ENCODE measurements at places on chromosomes 4 and X.

GRCh38 chr4:138967313-138967712 lies 48.3 kb upstream of the NOCT start:
- DNase-seq: no peak

- no peak for DNase-seq
Measured at GRCh38 chr4:16908377-16909021, 10.1 kb upstream of the LDB2 start.

- no peak for DNase-seq
Measured at GRCh38 chr4:176896211-176896610, 103.5 kb upstream of the VEGFC start.

DNA sequence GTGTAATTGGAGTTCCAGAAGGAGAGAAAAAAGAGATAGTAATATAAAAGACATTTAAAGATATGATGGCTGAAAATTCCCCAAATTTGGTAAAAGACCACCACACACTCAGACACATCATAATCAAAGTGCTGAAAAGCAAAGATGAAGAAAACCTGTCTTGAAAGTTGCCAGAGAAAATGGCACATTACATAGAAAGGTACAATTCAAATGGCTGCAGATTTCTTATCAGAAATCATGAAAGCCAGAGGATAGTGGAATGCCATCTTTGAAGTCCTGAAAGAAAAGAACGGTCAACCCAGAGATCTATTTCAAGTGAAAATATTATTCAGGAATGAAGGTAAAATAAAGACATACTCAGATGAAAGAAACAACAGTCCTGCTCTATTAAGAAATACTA lies 29.3 kb upstream of the PAGE4 start:
- DNase-seq: no peak

DNA sequence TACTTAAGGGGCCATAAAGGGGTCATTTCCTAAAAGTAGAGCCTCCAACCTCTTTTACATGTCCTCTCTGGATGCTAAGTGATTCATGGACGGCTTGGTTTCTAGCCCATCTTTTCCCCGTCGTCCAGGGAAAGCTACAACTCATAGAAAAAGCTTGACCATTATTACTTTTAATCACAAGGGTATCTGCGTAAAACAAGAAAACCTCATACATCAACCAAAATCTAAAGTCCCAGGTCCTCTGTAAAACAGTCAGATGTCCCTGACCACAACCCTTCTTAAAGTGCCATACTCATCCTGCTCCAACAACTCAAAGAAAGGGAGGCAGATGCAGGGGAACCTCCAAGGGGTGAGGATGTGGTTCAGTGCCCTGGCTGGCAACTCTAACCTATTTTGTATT lies 29.6 kb downstream of the ADGRA3 start:
- no peak for DNase-seq

DNA sequence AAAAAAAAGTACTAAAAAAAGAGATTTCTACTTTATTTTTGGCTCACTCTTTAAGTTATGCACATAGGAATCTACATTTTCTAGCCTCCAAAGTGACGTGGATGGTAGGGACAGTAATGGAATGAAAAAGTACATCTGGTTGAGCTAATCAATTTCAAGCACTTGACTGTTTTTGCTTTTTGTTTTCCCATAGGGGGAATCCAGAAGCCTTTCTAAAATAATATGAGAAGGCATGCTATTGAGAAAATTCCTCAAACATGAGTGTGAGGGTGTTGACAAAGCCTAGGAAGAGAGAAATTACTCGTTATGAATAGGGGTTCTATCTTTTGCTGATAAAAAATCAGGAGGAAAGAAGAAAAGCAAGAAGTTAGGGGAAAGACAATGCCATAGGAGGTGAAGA lies 242.5 kb upstream of the PUDP start:
- DNase-seq: no peak

GRCh38 chr4:108204518-108204917 lies 35.8 kb upstream of the LEF1 start:
- DNase-seq: no peak

GRCh38 chr4:1511441-1512041 lies 105.3 kb upstream of the NKX1-1 start:
- DNase-seq: no peak

Data from T-helper 17 cell (primary cell).